ENCODE measurements at places on chromosomes 3 and 15.

GRCh38 chr3:38404286-38404685, 49.4 kb upstream of the ACVR2B start:
- DNase-seq, result peak; percentile 70

DNA sequence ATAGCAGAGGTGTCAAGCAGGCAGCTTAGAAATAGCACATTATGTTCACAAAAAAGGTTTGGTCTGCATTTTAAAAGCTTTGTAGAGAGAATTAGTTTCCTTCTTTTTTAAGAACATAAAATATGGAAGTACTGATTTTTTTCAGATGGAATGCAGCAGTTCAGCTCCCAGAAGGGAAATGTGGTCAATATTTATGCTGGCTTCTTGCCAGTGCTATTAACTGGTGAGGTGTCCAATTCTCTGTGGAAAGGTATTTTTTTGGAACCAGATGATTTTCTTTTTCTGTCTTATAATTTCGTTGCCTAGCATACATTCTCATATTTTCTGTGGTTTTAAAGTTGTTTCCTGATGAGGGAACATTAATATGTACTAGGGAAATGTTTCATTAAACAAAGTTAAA, 211.4 kb upstream of the ZNF385D start:
- DNase-seq, result peak; percentile 24

GRCh38 chr3:50122661-50123391, 32.3 kb upstream of the SEMA3F start:
- DNase-seq, result no peak

DNA sequence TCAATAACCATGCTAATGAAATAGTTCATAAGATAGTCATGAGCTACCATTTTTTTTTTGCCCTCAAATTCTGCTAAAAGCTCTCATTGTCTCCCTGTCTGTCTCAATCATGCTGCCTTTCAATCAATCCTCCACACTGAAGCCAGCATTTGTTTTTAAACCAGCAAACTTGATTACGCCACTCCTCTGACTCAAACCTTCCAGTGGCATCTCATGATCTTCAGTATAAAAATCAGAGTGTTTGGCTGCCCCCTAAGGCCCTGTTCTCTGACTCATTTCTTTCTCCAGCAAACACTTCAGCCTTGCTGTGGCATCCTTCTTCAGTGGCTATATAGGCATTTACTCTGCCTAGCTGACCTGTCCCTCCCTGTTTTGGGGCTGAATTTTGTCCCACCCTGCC, 36.0 kb upstream of the EOMES start:
- peak; percentile 74 for DNase-seq

- DNase-seq, result no peak
These were observed 310.7 kb upstream of the WNT5A start for GRCh38 chr3:55797775-55798174.

- DNase-seq, result no peak
These were observed 19.1 kb downstream of the KLF15 start for GRCh38 chr3:126337980-126338651.

GRCh38 chr15:71337197-71337845, 222.1 kb downstream of the THSD4 start:
- DNase-seq, result no peak

GRCh38 chr15:47296881-47297280, 420.4 kb upstream of the SEMA6D start:
- no peak for DNase-seq

GRCh38 chr15:77984446-77984861, 93.1 kb downstream of the TBC1D2B start:
- DNase-seq, result no peak

GRCh38 chr3:102057781-102058421, 208.6 kb downstream of the NFKBIZ start:
- DNase-seq, result no peak

DNA sequence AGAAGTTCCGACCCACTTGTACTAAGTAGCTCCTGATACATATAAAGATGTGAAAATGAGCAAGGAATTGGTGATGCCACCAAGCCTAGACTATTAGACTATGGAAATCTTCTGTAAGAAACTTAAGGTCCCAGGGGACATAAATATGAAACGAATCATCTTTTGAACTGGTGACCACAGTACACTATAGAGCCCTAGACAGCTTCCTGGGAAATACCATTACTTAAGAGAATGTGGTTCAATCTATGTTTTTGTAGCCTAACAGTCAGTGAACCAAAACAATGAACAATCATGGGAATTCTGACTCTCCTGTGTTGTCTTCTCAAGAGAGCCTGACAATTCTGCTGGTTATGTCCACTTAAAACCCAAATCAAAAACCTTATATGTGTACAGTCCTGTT, 191.6 kb downstream of the GREM1 start:
- peak; percentile 58 for DNase-seq

DNA sequence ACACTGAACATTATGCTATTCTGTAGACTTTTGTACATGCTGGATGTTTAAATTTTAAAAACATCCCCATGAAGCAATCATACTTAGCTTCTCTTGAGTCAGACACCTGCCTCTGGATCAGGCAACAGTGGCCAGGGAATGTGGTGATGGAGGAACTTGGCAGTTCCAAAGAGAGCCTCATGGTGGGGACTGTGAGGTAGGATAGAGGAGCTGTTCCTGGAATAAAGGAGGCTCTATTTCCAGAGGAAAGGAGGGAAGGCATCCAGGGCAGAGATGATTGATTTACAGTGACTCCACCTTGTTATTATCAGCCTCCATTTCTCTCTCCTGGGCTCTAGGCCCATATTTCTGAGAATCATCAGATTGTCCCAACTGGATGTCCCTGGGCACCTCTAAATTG, 35.0 kb upstream of the ABHD17C start:
- peak; percentile 67 for DNase-seq

DNA sequence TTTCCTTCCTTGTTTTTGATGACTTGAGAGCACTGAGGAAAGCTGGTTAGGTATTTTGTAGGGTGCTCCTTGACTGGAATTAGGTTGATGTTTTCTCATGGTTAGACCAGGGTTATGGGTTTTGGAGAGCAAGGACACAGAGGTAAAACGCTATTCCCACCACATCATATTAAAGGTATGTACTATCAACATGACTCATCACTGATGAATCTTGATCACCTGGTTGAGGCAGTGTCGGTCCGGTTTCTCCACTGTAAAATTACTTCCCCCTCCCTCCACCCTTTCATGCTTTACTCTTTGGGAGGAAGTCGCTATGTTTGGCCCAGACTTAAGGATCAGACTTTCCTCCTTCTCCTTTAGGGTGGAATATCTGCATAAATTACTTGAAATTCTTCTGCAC, 201.6 kb downstream of the EDEM1 start:
- DNase-seq, result no peak

GRCh38 chr15:72198356-72199204, 993 bp upstream of the GRAMD2A start:
- DNase-seq, result no peak

GRCh38 chr15:78177447-78177873, 28.3 kb downstream of the IDH3A start:
- DNase-seq, result peak; percentile 25

Data from fibroblast of pulmonary artery (primary cell).